ENCODE measurements at places on chromosomes 7 and 10.

DNA sequence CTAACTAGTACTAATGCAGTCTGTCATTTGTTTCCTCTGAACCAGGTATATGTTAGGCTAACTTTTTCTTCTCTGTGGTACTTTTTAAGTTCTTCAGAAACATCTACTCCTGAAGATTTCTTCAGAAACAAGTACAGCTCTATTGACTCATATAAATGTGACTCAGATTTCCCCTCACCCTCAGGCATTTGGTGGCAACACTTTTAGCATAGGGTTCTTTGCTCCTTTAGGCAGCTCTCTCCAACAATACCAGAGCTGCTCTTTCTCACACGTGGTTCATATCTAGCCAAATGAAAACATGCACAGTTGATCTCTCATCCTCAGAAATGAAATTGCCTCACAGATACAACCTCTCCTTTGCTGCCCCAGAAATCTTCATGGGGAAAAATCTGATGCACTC is 939.8 kb downstream of the SORCS1 start:
- no peak for DNase-seq

DNA sequence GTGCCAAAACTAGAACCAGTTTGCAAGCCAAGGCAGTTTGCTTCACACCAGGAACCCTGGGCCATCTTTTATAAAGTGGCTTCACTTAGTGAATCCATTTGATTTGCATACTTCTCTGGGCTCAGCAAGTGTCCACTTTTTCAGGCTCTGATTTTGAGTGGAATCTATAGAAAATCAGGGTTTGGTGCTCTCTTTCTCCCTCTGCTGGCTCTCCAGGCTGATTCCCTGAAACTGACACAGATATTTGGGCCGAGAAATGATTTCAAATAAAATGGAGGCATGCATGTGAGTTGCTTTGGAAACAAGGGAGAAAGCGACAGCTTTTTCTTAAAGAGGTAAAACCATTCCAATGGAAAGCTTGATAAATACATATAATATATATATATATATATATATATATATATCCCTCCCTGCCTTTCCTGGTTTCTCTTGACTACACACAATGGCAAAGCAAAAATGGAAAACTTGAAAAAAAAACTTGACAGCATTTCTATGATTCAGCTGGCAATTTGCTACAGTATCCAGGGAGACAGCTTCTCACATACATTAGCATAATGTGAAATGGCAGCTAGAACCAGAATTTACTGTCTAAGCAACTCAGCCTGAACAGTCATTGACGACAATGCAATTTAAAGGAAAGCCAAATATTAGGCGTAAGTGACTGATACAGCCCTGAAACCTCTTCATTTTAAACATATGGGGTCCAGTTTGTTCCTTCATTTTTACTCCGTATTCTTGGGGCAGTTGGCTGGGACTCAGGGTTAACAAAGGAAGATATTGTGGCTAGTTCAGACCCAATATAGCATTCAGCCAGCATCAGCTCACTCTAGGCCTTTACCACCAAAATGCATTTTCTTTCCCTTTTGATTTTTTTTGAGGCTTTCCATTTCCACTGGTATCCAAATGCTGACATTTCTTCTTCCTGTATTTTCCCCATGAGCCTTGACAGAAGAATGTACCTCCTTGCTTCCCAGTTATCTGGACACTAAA is 188.5 kb downstream of the TMEM178B start:
- DNase-seq = no peak

DNA sequence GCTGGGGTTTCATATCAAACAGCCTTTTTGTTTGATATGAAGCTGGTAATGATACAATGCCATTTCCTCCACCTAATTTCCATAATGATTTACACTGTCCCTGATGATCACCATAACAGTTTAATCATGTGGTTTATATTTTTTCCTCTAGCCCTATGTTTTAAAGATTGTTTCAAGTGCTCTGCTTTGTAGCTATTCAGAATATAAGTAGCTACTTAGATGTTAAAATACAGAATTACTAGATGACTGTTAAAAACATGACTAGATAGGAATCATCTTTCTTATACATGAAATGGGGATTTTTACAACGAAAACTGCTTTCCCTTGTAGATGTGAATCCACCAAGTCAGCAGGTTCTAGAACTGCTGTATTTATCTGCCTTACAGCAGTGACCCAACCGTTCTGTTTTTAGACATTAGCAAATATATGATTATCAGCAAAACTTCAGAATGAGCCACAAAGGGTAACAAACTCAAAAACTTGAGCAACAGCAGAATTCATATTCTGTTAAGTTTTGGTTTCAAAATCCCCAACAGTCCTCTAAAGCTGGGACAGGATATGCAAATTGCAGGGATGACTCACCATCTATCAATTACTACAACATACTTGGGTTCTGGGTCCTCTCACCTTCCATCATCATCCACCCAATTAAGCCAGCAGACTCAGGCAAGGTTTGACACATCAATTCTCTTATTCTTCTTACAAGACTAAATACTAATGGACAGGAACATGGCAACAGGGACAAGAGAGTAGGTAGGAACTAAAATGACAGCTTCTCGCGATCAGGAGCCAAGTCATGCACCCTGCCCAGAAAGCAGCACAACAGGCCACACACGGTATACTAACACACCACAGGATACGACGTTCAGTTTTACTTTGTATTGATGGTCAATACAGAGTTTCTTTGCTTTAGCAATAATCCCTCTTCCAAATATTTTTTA is 83.9 kb downstream of the PIP4K2A start:
- no peak for DNase-seq

- no peak for DNase-seq
Measured at GRCh38 chr7:105493923-105494315, 28.2 kb downstream of the PUS7 start.

- DNase-seq = peak; percentile 85
Measured at GRCh38 chr10:63628526-63629362, 107.5 kb downstream of the REEP3 start.

DNA sequence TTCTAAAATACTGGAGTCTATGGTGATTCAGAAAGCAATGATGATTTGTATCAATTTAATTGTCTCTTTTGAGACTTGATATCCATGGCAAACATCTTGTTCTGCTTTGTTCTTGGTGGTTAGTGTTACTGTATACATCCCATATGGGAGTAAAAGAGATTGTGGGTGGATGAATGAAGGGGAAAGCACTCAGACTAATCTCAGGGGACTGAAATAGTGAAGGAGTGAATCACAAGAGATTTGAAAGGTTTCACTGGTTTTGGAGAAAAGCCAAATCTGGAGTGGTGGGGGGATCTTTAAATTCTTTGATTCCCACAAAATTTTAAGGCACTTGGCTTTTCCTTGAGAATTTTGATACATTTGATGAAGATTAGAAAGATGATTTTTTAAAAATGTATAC is 369.4 kb downstream of the INHBA start:
- DNase-seq = no peak

DNA sequence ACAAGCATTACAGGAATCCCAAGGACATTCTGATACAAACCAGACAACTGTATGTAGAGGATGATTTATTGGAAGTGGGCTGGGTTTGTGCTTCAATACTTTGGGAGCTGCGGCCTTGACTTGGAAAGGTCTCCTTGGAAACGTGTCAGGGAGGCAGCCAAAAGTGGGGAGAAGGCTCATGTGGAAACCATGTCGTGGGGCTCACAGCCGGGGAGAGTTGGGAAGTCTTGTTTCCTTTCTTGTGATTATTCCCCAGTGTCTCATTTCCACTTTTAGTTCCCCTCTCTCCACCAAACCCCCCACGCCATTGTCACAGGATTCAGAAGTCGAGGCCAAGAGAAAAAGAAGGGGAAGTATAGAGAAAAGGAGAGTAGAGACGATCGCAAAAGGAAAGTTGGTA is 53.9 kb upstream of the SFMBT2 start:
- DNase-seq = no peak

- peak; percentile 74 for DNase-seq
Measured at GRCh38 chr7:28408960-28409715, 3.2 kb upstream of the CREB5 start.

DNA sequence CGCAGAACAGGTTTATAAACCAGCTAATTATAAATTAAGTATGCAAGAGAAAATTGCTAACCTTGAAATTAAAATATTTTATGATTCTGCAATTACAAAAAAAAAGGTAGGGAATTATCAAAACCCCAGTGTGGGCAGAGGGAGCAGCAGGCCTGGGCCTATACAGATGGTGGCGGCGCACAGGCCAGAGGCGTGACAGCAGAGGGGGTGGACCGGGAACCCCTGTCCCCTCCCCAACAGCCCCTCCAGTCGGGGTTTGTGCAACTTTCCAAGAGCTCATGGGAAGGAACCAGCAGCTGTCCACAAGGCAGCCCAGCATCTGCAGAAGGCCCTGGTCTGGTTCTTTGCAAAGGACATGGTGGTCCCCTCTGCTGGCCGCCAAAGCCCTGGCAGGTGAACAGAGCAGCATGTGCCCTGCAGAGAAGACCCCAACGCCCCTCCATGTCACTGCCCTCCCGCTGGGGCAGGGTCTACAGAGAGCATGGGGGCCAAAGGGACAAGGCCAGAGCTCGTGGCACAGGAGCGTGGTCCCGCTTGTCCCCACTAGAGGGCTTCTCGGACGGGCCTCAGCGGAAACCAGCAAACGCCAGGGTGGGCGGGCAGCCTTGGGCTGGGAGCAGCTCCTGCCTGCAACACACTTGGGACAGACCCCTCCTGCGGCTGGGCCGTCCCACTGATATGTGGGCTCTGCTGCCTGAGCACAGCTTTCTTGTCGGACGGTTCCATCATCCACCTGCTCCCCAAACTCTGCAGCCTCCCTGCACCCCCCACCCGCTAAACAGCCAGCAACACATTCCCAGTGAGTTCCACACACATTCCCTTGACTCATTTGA is 75.1 kb downstream of the EBF3 start:
- no peak for DNase-seq

GRCh38 chr7:132249256-132249971 is 326.9 kb downstream of the PLXNA4 start:
- no peak for DNase-seq

Measured in NCI-H146 (cell line).